ENCODE measurements at places on chromosomes 5 and 9.
A peak's percentile ranks its signal among the peaks of the same experiment; 100 is the strongest.

DNA sequence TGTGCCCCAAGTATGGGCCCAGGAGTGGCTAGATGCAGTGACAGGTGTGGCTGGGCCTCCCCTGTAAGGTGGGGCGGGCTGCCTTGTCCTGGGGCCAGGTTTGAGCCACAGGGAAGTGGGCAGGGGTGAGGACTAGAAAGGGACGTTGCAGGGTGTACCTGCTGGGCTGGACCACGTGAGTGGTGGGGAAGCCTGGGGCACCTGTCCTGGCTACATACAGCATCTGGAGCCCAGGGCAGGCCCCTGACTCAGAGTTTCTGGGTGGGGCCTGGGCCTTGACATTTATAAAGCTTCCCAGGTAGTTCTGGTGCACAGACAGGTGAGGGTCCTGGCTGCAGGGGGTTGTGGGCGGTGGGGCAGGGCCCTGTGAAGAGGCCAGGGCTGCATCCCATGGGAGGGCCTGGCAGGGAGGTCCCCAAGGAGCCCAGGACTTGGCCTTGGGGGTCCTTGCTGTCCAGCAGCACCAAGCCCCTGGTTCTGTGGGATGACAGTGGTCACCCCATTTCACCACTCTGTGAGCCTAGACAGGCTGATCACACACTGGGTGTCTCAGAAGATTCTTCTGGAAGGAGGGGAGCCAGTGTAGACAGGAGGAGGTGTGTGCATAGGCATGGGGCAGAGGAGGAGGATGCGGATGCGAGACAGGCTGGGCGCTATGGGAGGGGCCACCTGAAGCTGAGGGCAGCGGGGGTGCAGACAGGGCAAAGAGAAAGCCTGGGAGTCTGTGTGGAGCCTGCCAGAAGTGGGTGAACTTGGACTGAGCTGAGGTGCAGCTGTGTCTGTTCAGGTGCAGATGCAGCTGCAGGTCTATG lies 94.0 kb downstream of the PHF2 start:
- DNase-seq: no peak

- peak; percentile 38 for DNase-seq
These were observed 1.0 kb downstream of the MATR3 start for GRCh38 chr5:139294374-139295165.

DNA sequence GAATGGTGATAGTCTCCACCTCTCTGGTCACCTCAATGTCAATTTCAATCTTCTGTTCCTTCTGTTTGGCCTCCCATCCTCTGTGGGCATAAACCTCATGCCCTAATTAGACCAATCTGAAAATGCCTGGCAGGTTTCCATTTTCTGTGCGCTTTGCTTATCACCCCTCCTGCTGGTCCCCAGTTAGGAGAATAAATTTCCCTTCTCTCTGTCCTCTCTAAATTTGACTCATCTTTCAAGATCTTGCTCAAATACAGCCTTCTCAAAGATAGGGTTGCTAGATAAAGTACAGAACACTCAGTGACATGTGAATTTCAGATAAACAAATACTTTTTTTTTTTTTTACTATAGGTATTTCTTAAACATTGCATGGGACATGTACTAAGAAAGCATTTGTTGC lies 69.4 kb upstream of the CD180 start:
- DNase-seq: no peak

- no peak for DNase-seq
These were observed 1061.7 kb upstream of the WWC1 start for GRCh38 chr5:167229751-167230150.

GRCh38 chr5:158807-159447 lies 32.4 kb upstream of the LRRC14B start:
- DNase-seq: no peak

GRCh38 chr5:58648846-58649245 lies 66.0 kb downstream of the RAB3C start:
- DNase-seq: no peak

GRCh38 chr9:15524845-15525455 lies 14.2 kb upstream of the PSIP1 start:
- DNase-seq: no peak

DNA sequence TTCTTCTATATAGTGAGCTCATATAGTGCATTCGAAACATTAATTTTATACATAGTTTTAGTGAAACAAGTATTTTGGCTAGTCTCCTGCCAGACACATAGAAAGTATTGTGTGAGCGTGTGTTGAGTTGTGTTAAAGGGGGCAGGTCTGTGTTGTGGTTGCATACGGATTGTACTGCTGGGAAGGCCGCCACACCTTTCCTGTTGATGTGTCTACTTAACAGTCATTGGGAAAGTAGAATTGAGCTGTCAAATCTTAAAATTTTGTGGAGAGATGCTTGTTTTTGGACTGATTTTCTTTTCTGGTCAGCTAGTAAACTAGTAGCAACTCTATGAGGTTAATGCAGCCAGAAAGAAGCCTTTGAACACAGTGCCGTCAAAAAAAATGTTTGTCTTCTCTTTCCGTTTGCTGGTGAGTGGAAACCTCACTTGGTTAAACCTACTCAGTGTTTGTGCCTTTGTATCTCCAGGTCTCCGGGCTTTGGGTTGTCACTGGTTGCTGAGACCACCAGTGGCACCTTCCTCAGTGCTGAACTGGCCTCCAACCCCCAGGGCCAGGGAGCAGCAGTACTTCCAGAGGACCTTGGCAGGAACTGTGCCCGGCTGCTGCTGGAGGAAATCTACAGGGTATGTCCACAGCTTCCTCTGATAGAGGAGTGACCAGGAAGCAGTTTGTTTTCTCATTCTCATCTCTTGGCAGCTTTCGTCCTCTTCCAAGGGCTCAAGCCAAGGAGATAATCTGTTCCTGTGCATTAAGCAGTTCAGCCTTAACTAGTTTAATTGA lies 51.5 kb downstream of the RCL1 start:
- no peak for DNase-seq

DNA sequence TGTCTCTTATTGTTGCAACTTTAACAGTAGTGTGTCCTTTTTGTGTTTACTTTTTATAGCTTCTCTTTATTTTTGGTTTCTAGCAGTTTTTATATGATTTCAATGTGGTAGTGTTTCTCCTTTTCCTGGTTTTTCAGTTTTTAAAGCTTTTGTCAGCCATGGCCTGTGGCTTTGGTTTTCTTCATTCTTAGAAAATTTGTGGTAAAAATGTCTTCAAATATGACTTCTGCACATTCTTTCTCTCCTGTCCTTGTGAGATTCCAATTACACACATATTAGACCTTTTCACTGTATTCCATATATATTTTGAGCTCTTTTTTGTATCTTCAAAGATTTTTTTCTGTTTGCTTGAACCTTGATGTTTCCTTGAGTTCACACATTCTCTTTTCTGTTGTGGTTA lies 180.5 kb downstream of the CNTLN start:
- DNase-seq: no peak

GRCh38 chr5:112549605-112550166 lies 130.6 kb upstream of the EPB41L4A start:
- DNase-seq: no peak

DNA sequence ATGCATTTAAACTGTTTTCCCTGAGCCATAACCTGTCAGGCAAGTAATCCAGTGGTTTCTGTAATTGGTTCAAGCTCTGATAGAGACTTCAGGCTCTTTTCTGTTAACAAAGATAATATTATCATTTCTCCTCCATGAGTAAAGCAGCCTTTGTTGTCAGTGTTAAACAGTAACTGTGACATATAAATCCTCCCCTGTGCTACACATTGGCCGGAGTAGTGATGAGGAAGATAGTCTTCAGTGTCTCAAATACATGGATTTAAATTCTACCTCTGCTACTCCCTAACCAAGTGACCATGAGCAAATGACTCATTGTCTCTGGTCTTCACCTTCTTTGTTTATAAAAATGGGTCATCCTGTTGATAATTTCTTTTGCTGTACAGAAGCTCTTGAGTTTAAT lies 615.5 kb upstream of the CHD1 start:
- DNase-seq: no peak

- peak; percentile 35 for DNase-seq
These were observed 117.4 kb downstream of the SMARCA2 start for GRCh38 chr9:2132484-2133082.

- DNase-seq: peak; percentile 63
These were observed 16.6 kb upstream of the MEGF9 start for GRCh38 chr9:120730654-120731514.

DNA sequence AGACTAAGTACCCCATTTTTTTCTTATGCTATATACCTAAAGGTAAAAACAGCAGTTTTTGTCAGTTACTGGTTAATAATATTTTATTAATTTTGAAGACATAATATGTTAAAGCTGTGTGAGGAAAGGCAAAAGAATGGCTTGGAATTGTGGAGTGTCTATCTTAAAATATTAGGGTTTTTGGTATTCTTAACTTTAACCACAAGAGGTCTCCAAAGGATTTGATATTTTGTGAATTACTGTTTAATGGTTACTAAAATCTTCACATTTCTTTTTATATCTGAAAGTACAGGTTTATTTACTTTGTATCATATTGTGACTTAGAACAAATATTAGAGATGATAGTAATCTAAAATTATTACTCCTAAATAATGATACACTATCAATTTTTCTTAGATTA lies 32.0 kb upstream of the DHFR start:
- no peak for DNase-seq
